ENCODE measurements at places on chromosomes 5 and 9.
A peak's percentile ranks its signal among the peaks of the same experiment; 100 is the strongest.

GRCh38 chr5:87916320-87916719, 352.3 kb downstream of the TMEM161B start:
- no peak for DNase-seq

GRCh38 chr5:57037355-57037754, 85.4 kb upstream of the MIER3 start:
- no peak for DNase-seq

DNA sequence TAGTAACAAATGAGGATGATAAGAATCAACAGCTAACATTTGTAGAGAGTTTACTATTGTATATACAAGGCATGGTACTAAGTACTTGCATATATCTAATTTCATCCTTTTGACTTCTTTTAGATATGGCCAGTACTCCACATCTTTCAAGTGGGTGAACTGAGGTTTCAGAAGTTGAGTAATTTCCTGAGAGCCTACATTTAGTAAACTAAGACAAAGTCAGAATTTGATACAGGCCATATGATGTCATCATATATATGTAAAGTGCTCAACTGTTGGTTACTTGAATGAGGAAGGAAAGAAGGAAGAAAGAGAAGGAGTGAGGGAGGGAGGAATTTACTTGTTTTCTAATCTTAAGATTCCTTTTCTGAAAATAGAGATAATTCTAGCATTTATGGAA, 52.8 kb downstream of the GRIA1 start:
- DNase-seq: no peak

GRCh38 chr9:97636903-97637302, 3.3 kb downstream of the NCBP1 start:
- no peak for DNase-seq

- DNase-seq: no peak
Observed at GRCh38 chr5:175642998-175643397, 14.9 kb upstream of the HRH2 start.

DNA sequence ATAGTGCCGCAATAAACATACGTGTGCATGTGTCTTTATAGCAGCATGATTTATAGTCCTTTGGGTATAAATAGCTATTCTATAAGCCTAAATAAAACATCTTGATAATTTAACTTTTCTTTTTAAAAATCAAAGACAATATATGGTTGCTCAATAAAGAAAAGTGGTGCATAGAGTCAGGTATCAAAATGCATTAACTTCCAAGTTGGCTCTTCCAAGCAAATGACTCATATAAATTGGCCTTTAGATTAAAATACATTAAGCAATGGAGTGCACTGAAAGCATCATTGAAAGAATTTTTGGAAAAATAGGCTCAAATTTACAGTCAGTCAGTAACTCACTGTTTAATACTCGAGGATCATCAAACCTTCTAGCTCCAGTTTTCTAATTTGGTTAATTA, 106.6 kb downstream of the PLCXD3 start:
- DNase-seq: no peak

DNA sequence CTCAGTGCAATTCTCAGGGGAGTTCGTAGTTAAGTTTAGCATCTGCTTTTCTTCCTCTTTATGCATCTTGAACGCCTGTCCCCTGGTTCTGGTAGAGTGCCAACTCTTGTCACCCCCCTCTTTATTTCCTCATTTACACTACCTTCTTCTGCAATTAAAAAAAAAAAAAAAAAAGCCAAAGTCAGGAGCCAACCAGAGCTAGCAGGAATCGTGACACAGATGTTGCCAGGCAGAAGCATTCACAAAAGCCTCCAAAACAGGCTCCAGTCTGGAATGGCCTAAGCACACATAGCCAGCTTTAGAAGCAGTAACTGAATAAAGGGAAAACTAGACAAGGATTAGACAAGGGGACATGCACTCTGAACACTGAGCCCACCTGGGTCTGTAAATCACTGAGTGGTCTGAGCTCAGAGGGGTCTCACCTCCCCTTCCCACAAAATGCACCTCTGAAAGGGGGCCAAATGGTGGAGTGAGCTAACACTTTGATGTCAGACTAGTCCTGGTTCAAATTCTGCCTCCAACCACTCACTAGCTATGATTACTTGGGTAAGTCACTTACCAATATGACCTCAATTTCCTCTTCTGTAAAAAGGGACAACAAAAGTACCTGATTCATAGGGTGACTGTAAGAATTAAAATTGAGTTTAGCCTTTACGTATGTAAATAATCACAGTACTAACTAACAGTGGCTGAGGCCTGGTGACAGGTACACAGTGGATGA, 2.0 kb downstream of the CD74 start:
- DNase-seq: peak; percentile 10

GRCh38 chr5:40486437-40487275, 193.1 kb upstream of the PTGER4 start:
- no peak for DNase-seq

GRCh38 chr5:172380987-172381643, 73.2 kb downstream of the SH3PXD2B start:
- no peak for DNase-seq

DNA sequence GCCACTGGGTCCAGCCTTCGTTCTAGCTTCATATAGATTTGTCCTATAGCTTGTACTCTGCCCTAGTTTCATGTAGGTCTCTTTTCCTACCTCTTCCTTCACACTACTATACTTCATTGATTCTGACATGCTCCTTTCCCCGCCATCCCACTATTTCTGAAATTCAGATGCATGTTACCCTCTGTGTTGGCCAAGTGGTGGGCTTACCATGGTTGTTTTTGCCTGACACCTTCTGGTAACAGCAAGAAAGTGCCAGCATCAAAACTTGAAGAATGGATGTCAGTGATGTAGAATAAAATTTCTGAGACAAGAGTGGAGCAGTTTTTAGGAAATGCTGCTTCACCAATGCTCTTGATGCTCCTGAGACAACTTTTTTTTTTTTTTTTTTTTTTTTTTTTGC, 19.5 kb upstream of the SERINC5 start:
- no peak for DNase-seq

- no peak for DNase-seq
Observed at GRCh38 chr5:146345578-146346366, 7.1 kb downstream of the POU4F3 start.

- DNase-seq: no peak
Observed at GRCh38 chr5:146548781-146549449, 32.9 kb upstream of the GPR151 start.

- no peak for DNase-seq
Observed at GRCh38 chr9:75864266-75864665, 26.2 kb upstream of the PCSK5 start.

- no peak for DNase-seq
Observed at GRCh38 chr5:178553517-178553916, 36.7 kb downstream of the COL23A1 start.

DNA sequence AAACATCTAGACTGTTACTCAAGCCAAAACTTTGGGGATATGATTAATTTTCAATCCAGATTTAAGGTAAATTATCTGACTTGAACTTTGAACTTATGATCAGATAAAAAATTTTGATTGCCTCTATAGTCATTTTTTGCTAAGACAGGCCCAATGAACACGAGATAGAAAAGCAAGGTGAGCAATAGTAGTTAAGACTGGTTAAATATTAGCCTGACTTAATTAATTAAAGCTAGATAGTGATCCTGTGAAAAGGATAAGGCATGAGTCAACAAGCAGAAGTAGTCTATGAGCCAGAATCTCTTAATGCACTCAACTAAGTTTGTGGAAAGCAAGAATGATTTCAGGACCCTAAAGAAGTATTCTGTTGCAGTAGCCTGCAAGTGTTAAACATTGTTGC, 66.5 kb downstream of the PDE4D start:
- no peak for DNase-seq

GRCh38 chr5:113397046-113397445, 37.7 kb downstream of the TSSK1B start:
- no peak for DNase-seq

- DNase-seq: no peak
Observed at GRCh38 chr9:134631881-134632280, 9.7 kb upstream of the COL5A1 start.

GRCh38 chr9:121185178-121185745, 16.4 kb downstream of the RAB14 start:
- no peak for DNase-seq

DNA sequence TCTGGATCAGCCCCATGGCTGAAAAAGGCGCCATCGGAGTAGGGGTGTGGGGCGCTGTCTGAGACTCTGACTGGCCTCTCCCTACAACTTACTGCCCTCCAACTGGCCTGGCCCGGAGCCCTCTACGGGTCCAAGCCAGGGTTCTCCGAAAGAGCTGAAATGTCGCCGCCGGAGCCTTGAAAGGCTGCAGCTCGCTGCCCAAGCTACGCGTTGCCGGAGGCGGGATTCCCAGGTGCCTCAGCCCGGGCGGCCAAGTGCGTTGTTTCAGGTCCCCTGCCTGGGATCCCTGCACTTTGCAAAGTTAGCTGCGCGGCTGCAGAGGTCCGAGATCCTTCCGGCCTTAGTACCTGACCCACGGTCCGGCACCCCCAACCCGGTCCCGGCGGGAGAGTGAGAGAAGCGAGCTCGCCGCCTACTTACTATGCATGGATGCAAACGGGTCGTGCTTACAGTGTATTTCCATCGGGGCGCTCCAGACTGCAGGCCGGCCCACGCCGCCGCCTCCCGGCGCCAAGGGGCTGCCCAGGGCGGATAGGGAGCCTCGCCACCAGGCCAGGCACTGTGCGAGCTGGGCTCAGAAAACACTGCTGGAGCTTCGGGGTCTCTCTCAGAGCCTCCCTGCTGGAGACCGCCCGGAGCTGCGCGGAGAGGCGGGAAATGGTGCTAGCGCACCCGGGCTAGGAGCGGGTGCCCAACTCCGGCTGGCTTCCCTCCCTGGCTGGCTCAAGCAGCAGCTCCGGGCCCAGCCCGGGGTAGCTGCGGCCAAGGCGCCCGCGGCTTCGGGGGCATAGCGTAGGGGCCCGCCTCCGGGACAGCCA, 7.7 kb downstream of the PAX5 start:
- DNase-seq: no peak

DNA sequence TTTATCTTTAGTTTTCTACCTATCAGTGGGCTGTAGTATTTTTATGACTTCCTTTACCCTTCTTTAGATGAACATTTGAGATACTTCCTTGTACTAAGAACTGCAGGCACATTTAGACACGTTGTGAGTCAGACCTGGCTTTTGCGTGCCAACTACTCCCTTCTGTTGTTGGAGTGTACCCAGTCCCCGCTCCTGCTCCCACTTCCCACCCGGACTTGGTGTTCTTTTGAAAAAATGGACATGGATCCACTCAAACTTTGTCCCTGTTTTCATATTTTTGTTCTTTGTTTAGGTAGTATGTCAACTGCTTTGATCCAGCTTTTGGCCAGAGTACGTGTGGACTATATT, 60.7 kb downstream of the PARP8 start:
- DNase-seq: no peak

- peak; percentile 2 for DNase-seq
Observed at GRCh38 chr5:123610665-123611405, 98.9 kb downstream of the CSNK1G3 start.

DNA sequence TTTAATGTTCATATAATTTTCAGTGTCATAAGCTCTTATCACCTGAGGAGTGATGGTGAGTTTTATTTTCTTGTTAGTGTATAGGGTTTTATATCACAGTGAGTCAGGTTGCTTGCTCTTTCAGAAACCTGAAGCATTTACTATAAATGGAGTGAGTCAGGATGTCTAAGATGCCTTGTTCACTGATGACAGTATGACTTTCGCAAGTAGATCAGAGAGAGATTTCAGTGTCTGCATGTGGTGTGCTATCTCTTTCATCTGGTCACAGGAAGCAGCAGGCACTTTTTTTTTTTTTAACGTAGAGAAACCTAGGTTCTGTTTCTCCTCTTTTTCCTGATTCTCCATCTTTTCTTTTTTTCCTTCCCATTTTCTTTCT, 237.1 kb downstream of the DMRTA1 start:
- no peak for DNase-seq

DNA sequence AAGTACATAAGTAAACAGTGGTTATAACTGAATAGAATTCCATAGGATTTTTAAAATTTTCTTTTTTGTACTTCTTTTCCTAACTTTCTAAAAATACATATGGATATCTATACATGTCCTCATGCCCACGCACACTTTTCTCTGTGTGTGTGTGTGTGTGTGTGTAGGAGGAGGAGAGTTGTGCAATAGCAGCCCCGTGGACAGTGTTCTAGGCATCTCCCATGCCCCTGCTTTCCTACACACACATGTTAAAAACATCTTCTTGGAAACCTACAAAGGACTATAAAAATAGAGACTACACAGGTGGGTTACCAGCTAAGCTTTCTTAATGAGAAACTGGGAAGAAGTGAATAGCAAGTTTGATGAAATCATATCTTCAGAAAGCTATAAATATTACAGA, 19.8 kb upstream of the HEXB start:
- DNase-seq: no peak

DNA sequence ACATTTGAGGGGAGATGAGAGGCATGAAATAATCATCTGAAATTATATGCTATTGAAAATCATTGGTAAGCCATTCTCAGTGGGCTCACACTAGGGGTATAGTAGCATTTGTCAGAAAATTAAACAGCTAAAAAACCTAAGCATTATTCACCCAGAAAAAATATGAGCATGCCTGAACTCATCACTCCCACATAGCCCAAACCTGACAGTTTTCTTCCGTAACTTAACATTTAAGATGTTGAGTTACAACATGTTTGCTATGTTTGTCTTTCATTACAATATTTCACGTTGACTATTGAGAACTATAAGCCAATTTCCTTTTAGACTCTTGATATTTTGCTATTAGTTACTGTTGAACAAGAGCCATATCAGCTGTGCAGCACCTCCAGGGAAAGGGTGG, 23.5 kb upstream of the GHR start:
- DNase-seq: no peak

GRCh38 chr5:56558131-56558745, 257.1 kb upstream of the MAP3K1 start:
- DNase-seq: no peak

DNA sequence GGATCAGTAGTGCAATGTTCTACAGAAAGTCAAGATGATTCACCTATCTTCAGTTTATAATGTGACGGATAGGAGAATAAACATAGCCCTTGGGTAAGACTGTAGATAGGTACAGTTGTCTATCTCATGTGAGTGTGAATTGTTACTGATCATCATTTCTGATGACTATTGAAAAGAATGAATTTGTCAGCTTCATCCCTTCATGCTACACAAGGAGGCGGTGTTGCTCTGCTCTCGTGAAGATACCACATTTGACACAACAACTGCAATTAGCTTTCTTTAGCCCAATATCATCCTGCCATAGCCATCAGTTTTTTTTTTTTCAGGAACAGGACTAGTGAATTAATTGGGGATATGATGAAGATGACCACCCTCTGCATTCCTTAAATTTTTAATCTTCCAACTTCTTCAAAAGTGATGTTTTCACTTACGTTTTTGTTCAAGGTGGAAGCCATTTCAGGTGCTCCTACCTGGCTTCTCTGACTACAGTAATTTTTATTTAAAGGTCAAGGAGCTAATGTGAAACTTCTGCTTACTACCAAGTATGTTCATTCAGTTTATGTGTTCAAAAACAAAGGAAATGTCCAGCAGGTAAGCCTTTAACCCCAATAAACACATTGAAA, 152.9 kb upstream of the MOCS2 start:
- DNase-seq: no peak

GRCh38 chr5:31156631-31157160, 36.8 kb upstream of the CDH6 start:
- DNase-seq: no peak

Measured in stimulated activated CD4-positive, alpha-beta T cell treated with anti-CD3 and anti-CD28 coated beads, TNF-alpha, amount 100 ng/mL, for 4 hours (primary cell).